ENCODE measurements at places on chromosomes 16 and 17.

GRCh38 chr17:33121756-33122155 lies 130.1 kb downstream of the SPACA3 start:
- DNase-seq: no peak

DNA sequence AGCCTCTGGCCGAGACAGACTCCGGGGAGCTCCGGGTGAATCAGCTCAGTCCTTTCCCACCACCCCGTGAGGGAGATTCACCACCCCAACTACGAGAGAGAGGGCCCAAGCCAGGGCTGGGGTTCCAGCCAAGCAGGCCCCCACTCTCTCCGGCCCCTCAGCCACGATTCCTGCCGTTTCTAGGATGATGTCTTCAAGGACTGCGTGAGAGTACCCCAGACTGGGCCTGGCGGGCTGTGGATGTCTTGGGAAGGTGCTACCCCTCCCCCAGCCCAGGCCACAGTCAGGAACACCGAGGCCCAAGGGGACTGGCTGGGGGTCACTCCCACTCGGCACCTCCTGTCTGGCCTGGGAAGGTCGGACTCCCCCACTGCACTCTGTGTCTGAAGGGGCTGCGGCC lies 21.6 kb upstream of the PABPN1L start:
- no peak for DNase-seq

DNA sequence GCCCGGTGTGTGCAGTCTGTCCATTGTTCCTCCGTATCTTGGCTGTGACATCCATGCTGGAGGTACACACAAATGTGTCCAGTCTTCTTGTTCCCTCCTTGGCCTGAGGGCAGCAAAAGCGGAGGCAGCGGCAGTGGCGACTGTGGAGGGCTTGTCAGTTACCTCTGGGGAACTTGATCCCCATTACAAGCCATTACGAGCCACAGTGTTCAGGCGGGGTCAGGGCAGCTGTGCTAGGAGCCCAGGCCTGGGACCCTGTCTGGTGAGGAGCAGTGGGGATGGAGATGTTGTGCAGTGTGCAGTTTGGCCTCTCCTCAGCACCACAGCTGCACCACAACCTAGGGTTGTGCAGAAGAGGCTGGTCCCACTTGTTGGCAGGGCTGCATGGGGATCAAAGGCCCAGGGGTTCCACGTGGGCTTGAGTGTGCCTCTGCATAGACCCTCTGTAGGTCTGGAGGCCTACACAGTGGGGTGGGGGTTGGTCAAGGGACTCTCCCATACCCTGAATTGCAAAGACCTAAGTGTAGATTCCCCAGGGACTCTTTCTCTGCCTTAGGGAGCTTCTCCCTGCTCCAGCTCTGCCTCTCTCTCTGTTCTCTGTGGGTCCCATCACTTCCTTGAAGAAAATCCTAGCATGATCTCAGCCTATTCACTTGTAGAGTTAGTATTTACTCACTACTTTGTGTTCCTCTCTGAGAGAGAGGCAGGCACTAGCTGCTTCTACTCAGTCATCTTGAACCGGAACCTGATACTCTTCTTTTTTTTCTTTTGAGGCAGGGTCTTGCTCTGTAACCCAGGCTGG lies 58.8 kb downstream of the SLFN11 start:
- DNase-seq: no peak

GRCh38 chr16:49503256-49504022 lies 129.8 kb downstream of the C16orf78 start:
- DNase-seq: no peak

DNA sequence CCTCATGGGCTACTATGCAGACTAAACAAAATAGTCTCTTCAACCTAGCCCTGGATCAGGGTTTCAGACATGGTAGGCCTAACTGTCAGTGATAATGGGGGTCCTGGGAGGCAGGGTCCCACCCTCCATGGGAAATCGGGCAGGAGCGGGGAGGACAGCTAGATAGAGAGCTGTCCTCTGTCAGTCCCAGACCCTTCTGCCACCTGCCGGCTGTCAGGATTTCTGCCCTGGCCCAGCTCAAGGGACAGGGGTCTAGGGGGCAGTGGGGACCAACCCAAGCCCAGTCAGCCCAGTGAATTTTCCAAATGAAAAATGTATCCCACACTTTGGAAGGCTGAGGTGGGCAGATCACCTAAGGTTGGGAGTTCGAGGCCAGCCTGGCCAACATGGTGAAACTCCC lies 5.3 kb downstream of the CA7 start:
- DNase-seq: no peak

- no peak for DNase-seq
Measured at GRCh38 chr16:81174644-81175324, 63.7 kb upstream of the BCO1 start.

GRCh38 chr16:88023366-88023765 lies 72.1 kb downstream of the BANP start:
- DNase-seq: no peak

DNA sequence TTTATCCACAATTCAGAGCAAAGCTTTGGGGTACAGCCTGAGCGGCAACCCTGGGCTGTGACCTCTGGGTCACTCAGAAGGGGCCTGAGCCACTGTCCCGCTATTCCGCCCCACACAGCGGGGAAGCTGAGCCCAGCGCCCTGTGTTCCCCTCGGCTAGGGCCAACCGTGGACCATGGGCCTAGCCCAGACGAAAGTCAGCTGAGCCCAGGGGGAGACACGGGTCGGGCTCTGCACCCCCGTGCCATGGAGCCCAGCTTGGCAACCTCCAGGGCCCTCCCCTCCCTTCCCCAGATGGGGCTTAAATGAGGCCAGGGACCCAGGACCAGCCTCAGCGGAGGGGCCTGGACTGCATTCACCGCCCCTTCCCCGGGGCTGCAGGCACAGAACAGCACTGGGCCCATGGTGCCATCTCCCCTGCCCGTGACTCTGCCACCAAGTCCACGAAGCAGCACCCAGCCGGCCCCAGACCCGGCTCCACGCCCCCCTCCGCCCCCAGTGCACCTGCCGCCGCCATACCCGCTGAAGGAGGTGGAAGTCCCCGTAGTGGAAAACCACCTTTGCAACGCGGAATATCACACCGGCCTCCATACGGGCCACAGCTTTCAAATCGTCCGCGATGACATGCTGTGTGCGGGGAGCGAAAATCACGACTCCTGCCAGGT lies 1.8 kb downstream of the TPSD1 start:
- no peak for DNase-seq

Data from midbrain (tissue), 1 donor.